ENCODE measurements at places on chromosomes 3 and 15.

- peak; percentile 68 for DNase-seq
Measured at GRCh38 chr15:80152896-80153876, at the start of gene FAH. FAH (plus strand) TSS chr15:80152999; CDS start chr15:80153055, 56 bp downstream.

GRCh38 chr3:188469228-188469885, 315.4 kb downstream of the LPP start:
- DNase-seq, result peak; percentile 67

DNA sequence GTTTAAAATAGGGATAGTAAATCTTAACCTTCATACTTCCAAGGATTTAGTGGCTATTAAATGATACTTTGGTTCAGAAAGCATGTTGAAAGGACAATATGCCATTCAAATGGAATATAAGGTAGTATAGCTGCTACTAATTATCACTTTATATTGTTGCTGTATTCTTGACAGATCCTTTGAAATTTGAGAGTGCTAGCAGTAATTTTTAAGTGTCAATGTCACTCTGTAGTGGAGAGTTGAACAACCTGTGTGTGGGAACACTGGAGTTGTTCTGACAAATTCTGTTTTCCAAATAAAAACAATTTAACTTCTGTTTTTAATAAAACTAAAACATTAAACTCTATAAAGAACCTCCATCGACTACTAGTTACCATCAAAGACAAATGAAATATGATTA, 565.7 kb downstream of the FGF12 start:
- DNase-seq, result no peak

- no peak for DNase-seq
Measured at GRCh38 chr3:49324768-49325167, 15.1 kb downstream of the USP4 start.

DNA sequence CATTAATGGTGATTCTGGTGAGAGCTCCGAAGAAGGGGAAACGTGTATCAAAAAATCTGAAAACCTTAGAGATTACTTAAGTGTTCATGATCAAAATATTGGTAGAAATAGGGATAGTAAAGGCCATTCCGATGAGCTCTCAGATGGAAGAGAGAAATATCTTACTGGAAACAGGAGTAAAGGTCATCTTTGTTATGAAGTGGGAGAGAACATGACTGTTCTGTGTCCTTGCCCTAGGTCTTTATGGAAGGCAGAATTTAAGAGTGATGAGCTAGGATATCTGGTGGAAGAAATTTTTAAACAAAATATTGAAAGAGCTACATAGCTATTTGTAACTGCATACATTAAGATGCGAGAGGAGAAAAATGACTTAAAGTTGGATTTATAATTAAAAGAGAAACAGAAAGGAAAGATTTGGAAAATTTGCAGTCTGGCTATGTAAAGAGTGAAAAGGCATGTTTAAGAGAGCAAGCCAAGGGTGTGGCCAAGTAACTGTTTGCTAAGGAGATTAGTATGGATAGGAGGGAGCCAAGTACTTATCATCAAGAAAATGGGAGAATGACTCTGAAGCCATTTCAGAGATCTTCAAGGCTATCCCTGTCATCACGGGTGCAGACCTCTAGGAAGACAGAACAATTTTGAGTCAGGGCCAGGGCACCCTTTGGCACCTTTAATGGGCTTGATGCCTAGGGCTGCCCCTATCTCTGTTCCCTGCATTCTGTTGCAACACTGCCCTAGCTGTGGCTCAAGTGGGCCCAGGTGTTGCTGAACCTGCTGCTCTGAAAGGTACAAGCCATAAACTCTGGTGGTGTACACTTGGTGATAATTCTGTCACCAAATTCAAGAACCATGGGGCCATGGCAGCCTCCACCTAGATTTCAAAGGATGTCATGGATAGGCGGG, 27.3 kb downstream of the SLMAP start:
- DNase-seq, result no peak

DNA sequence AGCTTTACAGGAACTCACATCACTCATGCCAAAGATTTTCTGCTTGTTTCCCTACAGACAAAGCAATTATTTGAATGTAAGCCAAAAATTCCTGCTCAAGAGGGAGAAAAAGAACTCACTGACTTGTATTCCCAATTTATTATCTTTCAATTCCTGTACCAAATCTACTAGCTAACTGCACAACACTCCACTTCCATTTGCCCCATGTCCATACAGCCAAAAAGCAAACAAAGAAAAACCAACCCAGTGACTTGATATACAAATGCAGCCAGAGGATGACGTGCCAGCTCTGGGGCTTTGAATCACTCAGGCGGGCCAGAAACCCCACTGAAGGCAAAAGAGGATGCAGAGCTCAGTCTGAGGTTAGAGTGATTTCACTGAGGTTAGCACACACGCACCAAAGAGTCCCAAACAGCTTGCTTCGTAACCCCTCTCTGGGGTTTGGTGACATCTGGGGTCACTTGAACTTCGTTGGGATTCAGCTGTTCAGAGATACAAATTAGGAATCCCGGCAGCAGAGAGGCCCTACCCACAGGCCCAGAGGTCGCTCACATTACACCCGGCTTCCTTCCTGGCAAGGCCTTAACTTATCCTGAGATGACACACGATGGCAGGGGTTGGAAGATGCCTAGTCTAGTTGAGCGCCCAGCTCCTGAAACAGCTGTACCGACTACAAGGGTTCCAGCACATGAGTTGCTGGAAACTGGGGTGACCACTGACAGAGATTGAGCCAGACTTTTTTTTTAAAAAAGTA, 1.6 kb downstream of the RFTN1 start:
- peak; percentile 79 for DNase-seq

DNA sequence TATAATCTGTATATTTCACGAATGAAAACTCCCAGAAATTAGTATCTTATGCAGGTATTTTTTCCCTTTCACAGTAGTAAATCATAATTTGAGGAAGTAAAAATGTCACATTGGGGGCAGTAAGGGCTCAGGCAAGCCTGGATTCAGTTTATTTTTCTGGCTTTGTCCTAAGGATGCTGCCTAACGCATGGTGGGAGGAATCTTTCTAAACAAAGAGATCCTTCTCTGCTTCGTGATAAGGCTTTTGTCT, 35.7 kb downstream of the DNASE1L3 start:
- no peak for DNase-seq

DNA sequence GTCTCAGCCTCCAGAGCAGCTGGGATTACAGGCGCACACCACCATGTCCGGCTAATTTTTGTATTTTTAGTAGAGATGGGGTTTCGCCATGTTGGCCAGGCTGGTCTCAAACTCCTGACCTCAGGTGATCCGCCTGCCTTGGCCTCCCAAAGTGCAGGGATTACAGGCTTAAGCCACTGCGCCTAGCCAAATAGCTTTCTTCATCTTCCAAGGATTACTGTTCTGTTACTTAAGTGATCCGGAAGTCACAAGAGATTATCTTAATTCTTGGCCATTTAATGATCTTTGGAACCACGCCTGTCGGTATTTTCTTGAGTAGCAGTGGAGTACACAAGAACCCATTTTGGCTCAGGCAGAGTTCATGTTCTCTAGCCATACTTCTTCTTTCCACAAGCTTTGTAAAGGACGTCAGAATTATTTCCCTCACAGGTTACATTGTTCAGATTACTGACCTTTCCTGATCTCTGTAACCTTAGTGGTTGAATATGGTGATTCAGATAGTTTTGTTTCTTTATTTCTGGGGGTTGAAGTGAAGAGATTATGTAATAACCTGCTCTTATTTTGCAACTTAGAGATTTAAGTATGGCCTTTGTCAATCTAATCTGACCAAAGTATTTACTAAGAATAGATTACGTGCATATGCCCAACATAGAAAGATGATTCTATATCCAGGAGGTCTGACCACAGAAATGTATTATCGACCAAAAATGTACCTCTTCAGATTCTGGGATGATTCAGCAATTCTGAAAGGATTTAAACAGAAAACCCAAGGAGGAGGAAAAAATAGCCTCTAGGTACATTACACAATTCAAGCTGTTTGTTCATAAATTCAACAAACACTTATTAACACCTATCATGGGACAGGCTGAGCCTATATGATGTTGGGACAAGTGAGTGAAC, 132.2 kb downstream of the GREM1 start:
- peak; percentile 79 for DNase-seq

GRCh38 chr3:22380253-22380652, 629.2 kb upstream of the ZNF385D start:
- no peak for DNase-seq

GRCh38 chr3:38387862-38388261, 41.3 kb downstream of the XYLB start:
- no peak for DNase-seq

GRCh38 chr15:69971771-69972170, 125.9 kb downstream of the TLE3 start:
- DNase-seq, result no peak

- no peak for DNase-seq
Measured at GRCh38 chr15:58515807-58516206, 84.0 kb downstream of the LIPC start.

DNA sequence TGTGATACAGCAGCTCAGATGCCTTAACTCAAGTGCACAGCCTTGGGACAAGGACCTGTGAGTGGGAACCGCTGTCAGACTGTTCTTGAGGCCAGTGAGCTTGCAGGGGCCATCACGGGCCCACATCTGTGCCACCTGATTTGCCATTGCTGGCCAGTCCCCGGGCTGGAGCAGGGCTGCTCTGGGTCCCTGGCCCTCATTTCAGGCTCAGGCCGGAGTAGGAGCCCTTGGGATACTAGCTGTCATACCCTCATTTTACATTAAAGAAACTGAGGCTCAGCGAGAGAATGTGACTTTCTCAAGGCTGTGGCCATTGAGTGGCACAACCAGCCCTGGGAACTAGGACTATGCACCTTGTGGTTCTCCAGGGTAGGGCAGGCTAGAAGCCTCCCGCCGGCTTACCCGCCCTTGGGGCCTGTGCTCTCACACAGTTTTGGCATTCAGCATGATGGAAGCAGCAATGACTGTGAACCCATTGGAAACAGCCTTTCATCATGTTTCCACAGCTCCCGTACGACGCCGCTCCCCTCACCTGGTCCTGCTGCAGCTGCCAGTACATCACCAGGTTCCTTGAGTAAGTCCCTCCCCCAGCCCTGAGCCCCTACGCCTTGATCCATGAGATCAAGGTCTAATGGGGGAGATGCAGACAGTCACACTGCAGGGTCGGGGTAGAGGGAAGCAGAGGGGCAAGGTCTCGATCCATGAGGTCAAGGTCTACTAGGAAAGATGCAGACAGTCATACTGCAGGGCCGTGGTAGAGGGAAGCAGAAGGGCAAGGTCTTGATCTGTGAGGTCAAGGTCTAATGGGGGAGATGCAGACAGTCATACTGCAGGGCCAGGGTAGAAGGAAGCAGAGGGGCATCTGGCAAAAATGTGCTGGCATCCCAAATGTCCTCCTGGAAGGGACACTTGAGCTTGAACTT, 42.2 kb downstream of the GOLGA6L10 start:
- DNase-seq, result peak; percentile 32

GRCh38 chr15:100094127-100094510, 247.7 kb downstream of the ADAMTS17 start:
- DNase-seq, result no peak

GRCh38 chr15:48859426-48859825, 18.5 kb upstream of the EID1 start:
- DNase-seq, result no peak

- no peak for DNase-seq
Measured at GRCh38 chr3:38616111-38616510, 33.4 kb downstream of the SCN5A start.

GRCh38 chr3:116018646-116019045, 395.3 kb downstream of the GAP43 start:
- DNase-seq, result no peak

GRCh38 chr3:127043731-127044510, 61.0 kb downstream of the PLXNA1 start:
- DNase-seq, result no peak

DNA sequence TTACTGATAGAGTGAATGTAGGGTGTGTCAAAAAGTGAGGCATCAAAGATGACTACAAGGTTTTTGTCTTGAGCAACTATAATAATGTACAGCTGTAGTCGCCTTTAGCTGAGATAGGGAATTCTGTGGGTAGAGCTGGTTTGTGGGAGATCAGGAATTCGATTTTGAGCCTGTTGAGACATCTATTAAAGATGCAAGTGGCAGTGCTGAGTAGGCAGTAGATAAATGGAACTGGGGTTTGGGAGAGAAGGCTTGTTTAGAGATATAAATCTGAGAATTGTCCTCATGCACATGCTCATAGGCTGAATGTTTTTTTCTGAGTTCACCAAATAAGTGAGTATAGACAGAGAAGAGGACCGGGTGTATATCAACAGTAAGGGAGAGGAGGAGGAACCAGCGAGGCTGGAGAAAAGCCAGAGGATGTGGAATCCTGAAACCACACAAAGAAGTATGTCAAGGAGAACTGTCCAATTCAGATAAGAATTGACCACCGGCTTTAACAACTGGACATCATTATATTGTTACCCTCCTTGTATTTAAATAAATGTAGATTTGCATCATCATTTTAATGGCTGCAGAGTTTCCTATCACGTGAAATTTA, 146.0 kb upstream of the TNIK start:
- DNase-seq, result no peak

DNA sequence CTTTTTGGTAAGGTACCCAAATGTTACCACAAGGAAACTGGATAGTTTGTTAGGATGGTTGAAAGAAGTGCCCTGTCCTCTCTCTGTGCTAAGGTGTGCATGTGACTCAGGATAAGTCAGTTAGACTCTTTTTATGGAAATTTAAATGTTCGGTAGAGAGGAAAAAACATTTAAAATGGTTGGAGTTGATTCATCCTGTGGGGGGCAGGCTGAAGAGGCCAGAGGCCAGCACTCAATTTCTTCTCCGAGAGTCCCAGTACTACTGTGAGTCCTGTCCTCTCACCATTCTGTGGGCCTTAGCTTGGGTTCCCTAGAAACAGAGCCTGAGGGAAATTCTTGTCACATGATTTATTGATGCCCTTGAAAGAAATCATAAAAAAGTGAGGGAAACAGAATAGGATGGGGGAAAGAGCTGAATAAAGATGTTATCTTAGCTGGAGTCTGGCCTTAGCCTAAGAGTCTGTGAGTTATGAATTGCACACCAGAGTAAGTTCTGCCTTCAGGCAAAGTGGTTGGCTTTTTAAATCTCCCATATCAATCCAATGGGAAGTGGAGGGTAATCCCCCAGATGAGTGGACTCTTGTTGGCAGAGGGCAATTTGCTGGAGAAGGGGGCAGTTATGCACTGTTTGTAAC, 106.5 kb upstream of the GALNT15 start:
- DNase-seq, result no peak

GRCh38 chr15:71747128-71748083, 62.9 kb upstream of the NR2E3 start:
- DNase-seq, result peak; percentile 93

Measured in SJSA1 (cell line).